ENCODE measurements at places on chromosomes 11 and 22.

DNA sequence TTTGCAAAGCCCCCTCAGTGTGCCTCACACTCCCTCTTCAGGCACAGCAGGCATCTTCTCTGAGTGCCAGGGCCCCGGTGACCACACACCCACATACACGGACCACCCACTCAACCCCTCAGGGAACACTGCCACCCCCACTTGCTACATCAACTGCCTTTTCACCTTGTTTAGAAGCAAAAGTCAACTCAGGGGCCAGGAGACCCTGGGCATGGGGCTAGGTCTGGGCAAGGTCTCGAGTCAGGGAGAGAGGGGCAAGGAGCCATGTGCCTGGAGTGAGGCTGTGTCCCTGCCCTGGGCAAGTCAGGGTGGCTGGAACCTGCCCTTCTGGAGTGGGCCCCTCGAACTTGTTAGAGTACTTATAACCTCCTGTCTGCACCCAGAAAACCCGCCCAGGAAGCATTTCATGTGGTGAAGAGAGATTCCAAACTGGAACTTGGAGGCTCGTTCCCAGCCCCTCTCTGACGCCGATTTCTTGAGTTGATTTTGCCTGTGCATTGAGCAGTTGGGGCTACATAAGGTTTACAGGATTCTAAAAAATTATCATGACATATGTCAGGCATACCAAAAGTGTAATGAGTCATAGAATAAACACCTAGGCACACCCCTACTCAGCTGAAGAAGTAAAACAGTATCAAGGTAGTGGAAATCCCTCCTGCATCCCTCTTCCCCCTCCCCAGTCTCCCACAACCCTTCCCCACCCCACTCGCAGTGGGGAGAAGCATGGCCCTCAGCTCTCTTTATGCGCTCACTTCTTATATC is 74.3 kb downstream of the MYEOV start:
- no peak for DNase-seq

- no peak for DNase-seq
These were observed 98.9 kb downstream of the PGR start for GRCh38 chr11:101030692-101031091.

- DNase-seq, result no peak
These were observed 5.9 kb upstream of the ME3 start for GRCh38 chr11:86678296-86678695.

GRCh38 chr22:29369460-29369859 is 18.9 kb downstream of the AP1B1 start:
- no peak for DNase-seq

- no peak for DNase-seq
These were observed 240.3 kb downstream of the TENM4 start for GRCh38 chr11:79200398-79201070.

- DNase-seq, result no peak
These were observed 338.4 kb downstream of the MN1 start for GRCh38 chr22:27463121-27463660.

DNA sequence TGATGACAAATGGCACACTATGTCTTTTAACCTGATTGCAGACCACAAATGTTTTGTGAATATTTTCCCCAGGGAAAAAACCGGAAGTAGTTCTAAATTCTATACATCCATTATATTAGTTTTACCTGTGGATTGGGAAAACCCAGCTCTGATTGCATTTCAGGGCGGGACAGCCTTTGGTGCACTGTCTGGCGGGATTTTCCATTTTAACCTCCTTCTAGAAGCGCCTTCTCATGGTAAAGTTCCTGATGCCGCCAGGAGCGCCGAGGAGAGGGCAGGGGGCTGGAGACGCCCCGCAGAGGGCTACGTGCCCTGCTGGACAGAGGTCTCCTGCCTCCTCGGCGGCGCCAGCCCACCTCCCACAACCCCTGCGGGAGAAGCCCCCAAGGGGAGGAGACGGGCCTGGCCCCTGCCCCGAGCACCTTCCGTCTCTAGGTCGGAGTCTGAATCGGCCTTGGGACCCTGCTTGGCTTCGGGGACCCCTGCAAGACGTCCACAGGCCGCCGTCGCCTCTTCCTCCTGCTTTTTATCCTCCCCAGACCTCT is 1.2 kb upstream of the P2RX6 start:
- DNase-seq, result no peak

- no peak for DNase-seq
These were observed 44.5 kb downstream of the KIAA1671 start for GRCh38 chr22:24997023-24997422.

GRCh38 chr22:44179989-44180705 is 578 bp upstream of the PARVG start:
- DNase-seq, result no peak

GRCh38 chr22:44195189-44195871 is 14.6 kb downstream of the PARVG start:
- DNase-seq, result no peak

GRCh38 chr11:19938866-19939265 is 221.4 kb downstream of the DBX1 start:
- no peak for DNase-seq

DNA sequence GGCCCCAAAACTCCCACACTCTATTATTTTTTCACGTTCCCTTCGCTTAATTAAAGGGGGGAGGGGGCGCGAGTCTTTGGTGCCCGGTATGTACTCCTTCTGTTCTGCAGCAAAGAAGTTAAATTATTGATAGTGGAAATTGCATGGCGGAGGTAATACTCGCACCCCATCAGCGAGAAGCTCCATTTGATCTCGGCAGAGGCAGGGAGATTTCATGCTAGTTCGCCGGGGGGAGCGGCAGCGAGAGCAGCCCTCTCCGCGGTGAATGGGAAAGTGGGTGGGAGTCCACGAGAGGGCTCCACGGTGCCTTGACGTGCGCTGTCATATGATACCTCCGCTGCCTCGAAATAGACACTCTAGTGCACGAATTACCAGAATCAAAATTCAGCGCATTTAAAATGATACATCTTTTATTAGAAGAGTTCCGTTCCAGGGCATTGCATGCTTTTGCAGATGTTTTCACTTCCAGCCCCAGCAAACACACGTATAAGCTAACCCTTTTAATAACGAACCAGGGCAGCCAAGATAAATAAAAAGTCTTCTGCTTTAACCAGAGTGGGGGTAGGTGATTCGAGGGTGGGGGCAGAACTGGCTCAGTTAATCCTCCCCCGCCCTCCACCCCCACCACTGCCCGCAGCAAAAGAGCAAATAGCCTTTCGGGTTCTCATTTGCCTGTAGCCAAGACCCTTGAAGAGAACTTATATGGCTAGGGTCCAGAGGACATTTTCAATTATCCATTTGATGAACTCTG is 1.3 kb upstream of the BDNF start:
- DNase-seq, result peak; percentile 52

DNA sequence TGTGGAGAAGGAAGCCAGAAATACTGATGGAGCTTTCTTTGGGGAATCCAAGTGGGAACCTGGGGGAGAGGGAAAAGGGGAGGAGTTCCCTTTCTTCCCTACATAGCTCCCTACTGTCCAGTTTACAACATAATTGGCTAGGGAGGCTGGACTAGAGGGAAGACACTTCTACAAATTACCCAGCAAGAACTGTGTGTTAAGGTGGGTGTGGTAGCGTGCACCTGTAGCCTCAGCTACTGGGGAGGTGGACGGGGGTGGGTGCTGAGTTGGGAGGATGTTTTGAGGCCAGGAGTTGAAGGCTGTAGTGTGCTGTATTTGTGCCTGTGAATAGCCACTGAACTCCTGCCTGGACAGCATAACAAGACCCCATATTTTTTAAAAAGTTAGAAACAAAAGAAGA is 74.0 kb downstream of the NAV2 start:
- no peak for DNase-seq

DNA sequence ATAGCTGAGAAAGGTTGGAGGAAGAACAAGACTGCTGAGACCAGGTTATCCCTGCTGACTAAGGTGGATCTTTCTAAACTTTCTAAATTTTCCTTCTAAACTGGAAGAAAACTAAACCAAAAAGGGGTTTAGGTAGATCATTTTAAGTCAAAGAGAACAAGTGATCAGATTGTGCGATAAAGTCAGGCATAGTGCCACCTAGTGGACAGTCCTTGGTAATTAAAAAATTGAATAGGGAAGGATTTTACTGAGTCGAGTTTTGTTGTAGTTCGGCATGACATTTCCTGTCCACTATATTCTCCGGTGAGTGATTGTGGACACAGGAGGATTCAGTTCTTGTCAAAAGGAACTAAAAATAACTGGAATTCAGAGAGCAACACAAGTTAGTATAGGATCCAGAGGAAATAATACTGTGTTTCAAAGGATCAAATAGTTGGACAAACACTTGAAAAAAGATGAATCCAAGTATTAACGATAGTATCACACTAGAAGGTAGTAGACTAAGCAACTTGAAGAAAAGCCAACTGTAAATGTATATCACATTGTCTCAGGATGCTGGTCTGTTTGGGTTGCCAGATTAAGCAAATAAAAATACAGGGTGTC is 1236.4 kb downstream of the FAM181B start:
- DNase-seq, result no peak

- peak; percentile 16 for DNase-seq
These were observed 533 bp downstream of the ELF5 start for GRCh38 chr11:34512840-34513681.

DNA sequence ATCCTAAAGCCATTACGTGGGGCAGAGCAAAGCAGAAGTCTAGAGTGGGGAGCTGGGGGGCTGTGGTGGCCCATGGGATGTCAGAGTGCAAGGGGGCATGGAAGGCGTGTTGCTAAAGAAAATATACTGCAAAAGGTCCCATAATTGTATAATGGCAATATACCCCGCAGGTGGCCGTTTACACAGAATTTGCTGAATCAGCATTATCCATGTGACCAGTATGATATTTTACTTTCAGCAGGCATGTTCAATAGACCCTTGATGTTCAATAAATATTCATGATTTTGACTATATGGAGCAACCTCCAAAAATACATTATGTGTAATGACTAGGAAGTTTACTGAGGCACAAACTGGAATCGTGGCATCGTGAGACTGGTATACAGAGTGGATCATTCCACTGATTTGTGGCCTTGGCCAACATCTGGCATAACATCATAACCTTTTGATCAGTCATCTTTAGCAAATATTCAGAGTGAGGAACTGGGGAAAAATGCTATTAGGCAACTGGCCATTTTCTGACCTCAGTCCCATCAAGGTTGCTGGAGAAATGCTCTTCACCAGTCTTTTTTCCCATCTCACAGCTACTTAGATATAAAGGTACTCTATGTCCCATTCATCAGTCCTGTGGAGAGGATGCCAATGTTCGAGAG is 29.3 kb upstream of the PPP2R1B start:
- no peak for DNase-seq

DNA sequence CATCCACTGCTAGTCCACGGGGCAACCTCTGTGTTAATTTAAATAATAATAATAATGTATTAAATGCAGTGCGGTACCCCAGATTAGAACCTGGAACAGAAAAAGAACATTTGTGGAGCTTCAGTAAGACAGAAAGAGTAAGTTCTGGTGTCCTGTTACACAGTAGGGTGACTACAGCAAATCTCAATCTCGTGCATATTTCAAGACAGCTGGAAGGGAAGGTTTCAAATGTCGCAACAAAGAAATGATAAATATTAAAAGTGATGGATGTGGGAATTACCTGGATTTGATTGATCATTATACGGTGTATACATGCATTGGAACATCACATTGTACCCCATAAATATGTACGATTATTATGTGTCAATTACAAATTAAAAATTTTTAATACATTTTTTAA is 1.7 kb upstream of the RAC2 start:
- no peak for DNase-seq

DNA sequence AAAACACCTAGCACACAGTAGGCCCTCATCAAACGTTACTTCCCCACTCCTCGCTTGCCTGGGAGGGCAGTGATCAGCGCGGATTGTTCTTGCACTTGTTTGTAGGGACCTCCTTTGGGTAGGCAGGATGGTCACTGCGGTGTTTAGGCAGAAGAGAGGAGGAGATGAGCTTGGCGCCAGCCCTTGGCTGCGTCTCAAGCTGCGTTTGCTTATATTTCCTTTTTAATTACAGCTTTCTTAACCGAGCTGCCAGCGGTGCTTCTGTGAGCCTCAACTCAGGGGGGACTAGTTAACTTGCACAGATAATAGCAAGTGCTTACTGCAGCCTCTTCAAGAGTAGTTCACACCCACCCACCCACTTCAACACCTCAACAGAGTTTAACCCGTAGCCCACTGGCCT is 15.1 kb downstream of the IFT27 start:
- DNase-seq, result no peak

DNA sequence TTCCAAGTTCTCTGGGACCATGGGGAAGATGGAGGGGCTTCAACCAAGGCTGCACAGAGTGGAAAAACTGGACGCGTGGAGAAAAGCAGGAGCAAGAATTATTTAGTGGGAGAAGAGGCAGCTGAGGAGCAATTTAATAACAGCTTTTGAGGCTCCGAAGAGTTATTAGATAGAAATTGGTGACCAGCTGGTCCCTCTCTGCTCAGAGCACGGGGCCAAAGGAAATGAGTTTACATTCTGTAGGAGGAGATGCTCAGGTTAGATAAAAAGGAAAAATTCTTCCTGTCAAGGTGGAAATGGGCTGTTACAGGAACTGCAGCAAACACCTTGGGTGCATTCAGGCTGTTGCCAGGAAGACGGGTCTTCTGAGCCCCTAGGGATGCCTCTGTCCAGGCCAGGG is 47.0 kb upstream of the GALNT18 start:
- DNase-seq, result no peak

DNA sequence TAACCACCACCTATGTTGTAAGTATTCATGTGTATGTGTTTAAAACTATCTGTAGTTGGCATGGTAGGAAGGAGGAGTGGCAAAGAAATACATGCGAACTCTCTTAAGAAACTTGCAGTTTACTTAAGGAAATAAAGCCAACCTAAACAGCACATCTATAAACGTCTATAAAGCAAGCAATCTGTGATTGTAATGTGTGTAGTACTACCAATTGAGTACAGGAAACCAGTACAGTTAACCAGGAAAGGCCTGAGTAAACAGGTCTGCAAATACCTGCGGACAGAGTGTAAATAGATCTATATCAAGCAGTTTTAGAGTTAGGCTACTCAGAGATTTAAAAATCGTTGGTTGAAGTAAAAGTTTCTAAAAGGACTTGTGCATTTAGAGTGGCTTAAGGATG is 59.5 kb upstream of the AMOTL1 start:
- DNase-seq, result no peak

- no peak for DNase-seq
These were observed 5.8 kb upstream of the UBQLNL start for GRCh38 chr11:5522308-5522707.

DNA sequence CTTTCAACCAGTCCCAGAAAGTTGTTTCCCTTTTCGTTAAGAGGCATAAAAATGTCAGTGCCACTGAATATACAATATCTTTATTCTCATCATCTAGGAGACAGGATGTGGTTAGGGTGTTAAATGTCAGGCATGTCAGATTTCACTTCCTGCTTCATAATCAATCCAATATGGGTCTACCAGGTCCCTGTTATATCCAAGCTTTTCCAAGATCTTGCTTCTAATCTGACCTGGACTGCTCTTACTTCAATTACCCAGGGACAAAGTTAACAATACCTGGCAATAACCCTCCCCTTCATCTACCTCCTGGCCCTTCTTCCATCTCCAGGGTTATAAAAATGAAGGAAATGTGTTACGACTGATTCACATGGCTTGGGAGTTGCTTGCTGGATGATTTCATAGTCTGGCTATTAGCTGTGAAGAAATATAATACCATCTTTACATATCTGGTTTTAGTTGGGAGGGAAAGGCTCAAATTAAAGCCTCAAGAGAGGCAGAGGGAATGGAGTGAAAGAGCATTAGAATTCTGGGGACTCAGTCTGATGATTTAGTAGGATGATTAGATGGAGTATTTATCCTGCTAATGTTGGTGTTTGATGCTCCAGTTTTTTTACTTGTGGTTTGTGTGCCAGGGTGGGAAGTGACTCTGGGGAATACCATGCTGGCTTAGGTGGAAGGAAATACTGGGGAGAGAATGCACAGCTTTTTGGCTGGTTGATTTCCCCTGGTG is 534.3 kb downstream of the ETS1 start:
- no peak for DNase-seq

GRCh38 chr22:46078241-46079092 is 71.9 kb upstream of the PPARA start:
- DNase-seq, result no peak
